ENCODE measurements at places on chromosomes 6 and 20.

DNA sequence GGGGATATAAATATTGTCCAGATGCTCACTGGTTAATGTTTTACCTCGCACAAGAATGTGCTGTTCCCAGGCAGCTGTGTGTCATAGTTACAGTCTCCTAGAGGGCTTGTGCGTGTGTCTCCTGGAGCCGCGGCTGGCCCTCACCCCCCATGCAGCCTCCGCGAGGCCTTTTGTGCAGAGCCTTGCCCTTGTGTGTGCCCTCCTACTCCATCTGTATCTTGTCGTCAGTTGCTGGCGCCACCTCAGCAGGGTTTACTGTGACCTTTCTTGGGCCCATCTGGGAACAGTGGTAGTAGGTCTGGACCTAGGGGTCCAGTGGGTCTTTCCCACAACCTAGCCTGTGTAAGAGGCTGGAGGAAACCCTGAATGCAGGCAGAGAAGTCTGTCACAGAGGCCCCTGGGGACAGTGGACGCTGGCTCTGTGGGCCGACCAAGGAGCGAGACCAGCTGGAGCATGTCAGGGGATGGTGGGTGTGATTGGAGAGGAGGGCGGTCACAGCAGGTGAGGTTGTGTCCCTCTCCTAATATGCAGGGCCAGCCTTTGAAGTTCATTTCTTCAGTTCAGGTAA is 35.2 kb downstream of the PPP1R14C start:
- no peak for DNase-seq

DNA sequence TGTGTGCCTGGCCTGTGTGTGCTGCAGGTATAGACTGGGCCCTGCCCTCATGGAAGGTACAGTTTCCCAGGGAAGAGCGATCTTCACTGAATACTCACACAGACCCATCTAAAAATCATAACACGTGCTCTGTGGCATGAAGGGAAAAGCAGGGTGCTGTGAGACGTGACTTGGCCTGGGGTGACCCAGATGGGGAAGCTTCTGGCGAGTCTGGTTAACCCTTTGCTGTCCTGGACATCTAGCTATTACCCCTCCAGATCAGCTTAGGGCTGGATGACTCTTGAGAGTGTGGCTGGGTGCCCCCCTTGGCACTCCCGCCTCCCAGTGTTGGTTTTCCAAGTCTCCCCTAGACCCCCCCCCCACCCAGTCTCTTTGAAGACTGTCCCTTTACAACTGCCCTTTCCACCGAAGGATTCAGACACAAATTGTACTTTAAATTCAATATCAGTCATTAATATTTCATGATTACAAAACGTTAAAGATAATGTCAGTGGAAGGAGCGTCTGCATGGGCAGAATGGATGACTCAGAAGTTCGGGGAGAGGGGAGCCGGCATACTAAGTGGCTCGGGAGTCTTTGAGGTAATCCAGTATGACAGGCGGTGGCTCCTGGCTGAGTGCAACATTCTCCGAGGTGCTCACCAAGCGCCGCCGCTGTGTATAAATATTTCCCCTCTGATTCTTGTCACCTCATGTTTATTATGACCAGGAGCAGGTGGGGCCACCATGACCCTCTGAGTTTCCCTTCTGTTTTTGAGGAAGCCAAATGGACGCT is 77.3 kb downstream of the CD40 start:
- no peak for DNase-seq

- no peak for DNase-seq
These were observed 215.0 kb upstream of the EXOC2 start for GRCh38 chr6:907928-908327.

- peak; percentile 80 for DNase-seq
These were observed 27.4 kb downstream of the MGME1 start for GRCh38 chr20:17995967-17996819.

DNA sequence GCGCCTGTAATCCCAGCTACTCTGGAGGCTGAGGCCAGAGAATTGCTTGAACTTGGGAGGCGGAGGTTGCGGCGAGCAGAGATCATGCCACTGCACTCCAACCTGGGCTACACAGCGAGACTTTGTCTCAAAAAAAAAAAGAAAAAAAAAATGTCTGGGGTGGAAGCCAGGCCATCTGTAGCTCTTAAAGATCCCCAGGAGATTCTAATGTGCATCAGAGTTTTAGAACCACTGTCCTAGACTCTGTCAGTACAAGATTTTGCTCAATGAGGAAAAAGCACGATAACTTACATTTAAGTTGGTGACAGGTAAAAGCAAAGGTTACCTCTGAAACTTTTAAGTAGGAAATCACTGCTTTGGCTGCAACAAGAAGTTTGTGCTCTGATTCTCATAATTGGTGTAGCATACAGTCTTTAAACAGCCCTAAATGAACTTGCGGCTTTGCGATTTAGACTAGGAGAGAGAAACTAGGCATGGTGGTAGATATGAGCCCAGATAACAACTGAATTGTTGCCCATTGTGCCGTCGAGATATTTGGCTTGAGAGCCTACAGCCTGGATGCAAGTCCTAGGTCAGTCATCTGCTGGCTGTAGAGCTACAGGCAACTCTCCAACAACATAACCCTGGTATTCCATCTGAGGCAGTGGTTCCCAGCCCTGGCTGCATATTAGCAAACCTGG is 67.2 kb downstream of the BACH2 start:
- no peak for DNase-seq

GRCh38 chr6:108738684-108739416 is 109.4 kb upstream of the ARMC2 start:
- DNase-seq = no peak

DNA sequence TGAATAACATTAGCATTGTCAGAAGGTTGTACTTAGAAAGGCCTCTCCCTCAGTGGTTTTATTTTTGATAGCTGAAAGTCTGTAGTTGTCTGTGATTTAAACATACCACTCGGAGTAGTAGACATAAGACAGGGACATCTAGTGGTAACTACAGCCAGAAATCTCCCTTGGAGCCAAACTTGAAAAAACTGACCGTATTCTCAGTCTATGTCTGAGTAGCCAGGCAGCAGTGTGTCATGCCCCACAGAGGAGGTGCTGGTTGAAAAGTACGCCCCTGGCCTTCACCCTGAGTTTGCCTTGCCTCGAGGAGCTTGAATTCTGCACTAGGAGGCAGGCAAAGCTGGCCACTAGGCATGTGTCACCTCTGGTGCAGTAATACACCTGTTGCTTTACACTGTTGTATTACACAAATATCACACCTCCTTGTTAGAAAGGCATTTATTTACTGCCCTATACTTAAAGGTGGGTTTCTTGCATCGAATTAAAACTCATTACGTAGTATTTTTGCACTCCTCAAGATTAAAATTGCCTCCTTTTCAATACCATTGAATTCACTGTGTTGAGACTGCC is 20.8 kb downstream of the ZBTB2 start:
- DNase-seq = no peak

GRCh38 chr6:154962753-154963152 is 32.4 kb upstream of the TIAM2 start:
- DNase-seq = no peak
